ENCODE measurements at places on chromosomes 11 and 22.

- DNase-seq: no peak
Observed at GRCh38 chr11:102656528-102656927, 31.4 kb upstream of the MMP20 start.

- no peak for DNase-seq
Observed at GRCh38 chr11:47187723-47188122, 1.5 kb upstream of the PACSIN3 start.

DNA sequence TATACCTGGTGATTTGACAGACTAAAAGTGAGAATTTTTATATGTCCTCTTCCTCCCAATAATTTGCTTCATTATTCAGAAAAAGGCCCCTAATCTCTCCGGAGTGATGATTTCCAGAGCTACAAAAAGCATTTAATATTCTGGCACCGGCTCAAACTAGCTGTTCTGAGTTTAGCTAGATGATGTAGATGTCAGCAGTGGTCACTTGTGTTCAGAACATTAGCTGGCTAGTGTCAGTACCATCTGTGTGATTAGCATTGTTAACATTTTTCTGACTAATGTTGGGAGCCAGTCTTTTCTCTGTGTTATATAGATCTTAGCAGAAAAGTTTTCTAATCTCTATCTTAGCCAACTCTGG is 68.7 kb upstream of the RRM1 start:
- no peak for DNase-seq

DNA sequence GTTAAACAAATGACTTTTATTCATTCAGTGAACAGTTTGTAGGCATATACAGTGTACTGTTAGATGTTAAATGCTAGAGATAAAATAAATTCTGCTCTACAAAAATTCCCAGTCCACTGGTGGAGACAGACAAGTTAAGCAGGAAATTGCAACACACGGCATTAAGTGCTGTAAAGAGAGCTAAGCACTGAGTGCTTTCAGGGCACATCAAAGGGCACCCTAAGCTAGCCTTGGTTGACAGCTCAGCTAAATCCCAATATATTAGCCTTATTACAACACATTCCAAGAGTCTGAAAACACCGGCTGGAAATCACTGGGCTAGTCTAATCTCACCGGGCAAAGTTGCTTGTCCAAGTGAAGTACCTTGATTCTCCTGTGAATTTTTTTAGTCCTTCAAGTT is 55.1 kb downstream of the NOX4 start:
- no peak for DNase-seq

GRCh38 chr11:41675205-41675604 is 215.8 kb upstream of the LRRC4C start:
- DNase-seq: no peak

DNA sequence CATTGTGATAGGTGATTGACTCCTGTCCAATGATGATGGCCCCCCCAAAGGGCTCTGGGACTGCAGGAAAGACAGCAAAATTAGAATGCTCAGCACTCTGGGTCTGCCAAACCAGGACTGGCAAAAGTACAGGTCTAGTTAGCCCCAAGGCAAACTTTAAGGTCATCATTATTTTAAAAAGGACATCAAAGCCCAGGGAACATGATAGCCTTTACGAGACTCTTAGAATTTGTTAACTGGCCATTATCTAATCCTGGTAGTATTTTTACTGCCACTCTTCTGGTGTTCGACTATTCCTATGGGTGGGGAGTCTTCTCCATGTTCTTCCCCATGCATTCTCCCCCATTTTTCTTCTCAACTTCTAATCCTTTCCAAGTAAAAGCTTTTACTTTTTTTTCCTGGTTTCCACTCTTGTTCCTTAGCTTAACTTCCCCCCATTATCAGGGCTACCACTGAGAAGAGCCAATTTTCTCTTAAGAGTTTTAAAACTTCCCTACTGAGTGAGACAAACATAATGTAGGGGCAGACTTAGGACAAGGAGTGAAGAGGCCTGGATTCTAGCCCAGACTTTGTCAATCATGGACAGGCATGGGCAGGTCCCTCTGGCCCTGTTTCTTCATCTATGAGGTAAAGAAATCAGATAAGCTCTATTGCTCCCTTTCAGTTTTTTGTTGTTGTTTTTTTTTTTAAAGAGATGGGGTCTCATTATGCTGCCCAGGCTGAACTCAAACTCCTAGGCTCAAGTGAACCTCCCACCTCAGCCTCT is 7.1 kb downstream of the DDB1 start:
- DNase-seq: no peak

GRCh38 chr11:45141171-45141570 is 5.3 kb upstream of the PRDM11 start:
- DNase-seq: no peak

GRCh38 chr11:45563810-45564209 is 101.6 kb downstream of the CHST1 start:
- DNase-seq: no peak

- no peak for DNase-seq
Observed at GRCh38 chr11:35553021-35553420, 27.6 kb upstream of the PAMR1 start.

DNA sequence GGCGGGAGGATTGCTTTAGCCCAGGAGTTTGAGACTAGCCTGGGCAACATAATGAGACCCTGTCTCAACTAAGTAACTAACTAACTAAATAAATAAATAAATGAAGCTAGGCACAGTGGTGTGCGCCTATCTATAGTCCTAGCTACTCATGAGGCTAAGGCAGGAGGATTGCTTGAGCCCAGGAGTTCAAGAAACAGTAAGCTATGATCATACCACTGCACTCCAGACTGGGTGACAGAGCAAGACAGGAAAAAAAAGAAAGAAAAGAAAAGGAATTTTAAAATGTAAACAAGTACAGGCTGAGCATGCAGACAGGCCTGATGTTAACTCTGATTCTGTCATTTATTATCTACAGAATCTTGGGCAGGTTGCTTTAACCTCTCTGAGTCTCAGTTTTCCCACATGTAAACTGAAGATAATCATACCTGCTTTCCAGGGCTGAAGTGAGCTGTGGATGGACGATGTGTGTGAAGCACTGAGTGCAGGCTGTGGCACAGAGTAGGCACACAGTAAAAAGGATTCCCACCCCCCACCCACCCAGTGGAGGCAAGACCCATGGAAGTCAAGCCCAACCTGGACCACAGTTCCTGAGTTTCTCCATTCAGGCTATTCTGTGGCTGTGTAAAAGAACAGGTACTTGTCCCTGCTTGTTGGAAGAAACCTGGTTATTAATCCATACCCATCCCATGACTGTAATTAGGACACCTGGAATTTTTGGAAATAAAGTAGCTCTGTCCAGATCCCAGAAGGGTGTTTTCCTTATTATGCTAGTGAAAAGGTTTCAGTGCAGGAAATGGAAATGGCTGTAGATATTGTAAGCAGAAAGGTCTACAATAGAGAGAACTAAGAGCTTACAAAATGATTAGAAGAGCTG is 18.7 kb upstream of the SCUBE2 start:
- DNase-seq: no peak

All from activated naive CD8-positive, alpha-beta T cell treated with anti-CD3 and anti-CD28 coated beads, Interleukin-2, amount 50 U/mL, for 24 hours (primary cell).